ENCODE measurements at places on chromosomes 3 and 15.

DNA sequence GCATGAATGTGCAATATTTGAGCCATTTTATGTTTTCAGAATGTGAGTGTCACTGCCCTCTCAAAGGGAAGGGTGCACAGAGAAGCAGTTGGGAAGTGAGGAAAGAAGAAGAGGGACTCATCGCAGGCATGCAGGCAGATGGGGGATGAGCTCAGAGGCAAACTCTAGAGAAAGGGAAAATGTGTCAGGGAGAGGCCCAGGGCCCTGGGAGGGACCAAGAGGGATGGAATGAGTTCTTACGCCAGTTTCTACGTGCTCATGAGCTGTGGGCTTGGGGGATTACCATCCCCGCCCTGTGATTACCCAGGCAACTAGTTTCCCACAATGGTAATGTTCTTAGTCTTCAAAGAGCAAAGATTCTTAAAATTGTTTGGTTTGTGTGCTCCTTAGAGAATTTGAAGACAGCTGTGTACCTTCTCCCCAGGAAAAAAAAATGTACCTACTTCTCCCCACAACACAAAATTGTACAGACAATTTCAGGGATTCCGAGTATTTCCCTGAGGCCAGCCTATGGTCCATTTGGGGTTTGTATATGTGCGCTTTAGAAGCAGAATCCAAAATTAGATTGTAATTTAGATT, 17.8 kb downstream of the GCSAM start:
- no peak for DNase-seq

- no peak for DNase-seq
Measured at GRCh38 chr3:127461286-127461910, 129.1 kb downstream of the TPRA1 start.

DNA sequence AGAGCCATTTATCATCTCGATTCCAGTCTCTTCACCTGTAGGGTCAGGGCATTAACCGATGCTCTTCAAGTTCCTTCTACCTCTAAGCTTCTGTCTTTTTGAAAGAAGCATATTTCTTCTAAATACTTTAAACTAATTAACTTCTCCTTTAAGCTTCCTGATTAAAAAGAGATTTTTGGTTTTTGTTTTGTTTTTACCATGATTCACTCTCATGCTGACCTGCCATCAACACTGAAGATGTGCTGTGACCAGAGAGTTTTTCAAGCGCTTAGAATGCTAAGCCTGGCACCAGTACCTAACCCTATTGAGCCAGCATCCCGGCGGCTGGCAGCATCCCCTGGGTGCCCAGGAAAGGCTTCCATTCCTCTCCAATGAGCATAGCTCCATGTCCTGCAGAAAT, 89.3 kb downstream of the FOXP1 start:
- DNase-seq: no peak

DNA sequence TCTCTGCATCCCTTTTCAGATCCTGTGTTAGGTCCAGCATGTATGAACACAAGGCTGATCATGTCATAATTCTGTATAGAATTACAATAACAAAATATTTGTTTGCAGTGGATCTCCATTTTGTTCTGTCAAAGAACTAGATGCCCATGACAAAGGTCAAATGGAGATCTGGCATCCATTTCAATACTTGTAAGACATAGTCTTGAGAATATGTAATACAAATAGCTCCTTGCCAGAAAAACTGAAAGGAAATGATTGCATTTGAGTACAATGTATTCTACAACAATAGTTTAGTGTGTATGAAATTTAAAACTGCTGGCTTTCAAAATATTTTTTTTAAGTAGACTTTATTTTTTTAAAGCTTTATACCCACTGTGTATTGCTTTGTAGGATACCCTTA, 101.1 kb downstream of the CMSS1 start:
- no peak for DNase-seq

DNA sequence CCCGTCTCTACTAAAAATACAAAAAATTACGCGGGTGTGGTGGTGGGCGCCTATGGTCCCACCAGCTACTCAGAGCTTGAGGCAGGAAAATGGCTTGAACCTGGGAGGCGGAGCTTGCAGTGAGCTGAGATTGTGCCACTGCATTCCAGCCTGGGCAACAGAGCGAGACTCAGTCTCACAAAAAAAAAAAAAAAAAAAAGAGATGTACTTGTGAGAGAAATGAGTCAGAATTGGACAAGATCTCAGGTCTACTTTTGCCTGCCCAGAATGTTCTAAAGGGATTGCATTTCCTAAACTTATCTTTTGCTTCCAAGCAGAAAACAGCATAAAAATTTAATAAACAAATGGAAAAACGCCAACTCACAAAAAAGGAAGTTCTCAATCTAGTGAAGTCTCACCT, 167.5 kb downstream of the NR2F2 start:
- no peak for DNase-seq

DNA sequence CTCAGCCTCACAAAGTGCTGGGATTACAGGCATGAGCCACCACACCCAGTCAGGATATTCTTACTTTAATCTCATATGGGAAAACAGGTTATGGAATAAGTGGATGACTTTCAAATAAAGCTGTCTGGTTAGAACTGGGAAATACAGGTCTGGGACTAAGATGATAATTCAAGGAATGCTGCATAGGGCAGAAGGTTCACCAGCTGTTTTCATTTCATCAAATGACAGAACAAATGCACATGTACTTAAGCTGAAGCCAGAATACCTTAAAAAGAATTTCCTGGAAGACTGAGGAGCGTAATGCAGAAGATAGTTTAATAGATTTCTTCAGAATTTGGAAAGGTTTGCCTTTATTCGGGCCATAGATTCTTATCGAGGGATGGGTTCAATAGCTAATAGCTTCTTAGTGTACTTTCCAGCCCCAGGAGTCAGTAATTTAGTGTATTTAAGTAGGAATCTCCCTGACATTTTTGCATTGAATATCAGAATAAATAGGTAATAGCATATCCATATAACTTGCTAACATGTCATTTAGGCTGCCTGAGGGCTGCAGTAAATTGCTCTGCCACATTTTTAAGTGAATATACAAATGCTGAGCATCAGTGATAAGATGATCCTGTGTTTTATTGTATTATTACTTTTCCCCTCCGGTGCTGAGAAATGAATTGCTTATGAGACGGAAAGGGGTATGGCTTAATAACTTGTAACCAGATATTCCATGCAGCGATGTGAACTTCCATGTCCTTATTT, 40.3 kb upstream of the ZNF770 start:
- DNase-seq: no peak

DNA sequence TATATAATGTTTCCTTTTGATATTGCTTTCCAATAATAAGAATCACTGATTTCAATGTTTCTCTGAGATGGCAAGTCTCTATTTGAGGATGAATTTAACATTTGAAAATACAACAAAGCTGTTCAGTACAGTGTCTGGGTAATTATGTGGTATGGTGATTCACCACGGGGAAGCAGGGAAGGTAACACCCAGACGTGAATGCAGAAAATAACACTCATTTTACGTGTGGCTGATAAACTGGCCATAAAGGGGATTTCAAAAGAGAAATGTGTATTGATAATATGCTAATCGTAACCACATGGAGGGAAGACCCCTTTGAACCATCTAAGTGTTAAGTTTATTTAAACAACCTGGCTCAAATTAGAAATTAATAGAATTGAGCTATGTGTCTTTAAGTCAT, 344.6 kb downstream of the GRM7 start:
- DNase-seq: no peak

All from AML-193 (cell line).